ENCODE measurements at places on chromosomes 6 and 20.

GRCh38 chr20:57922706-57923105 is 212.9 kb upstream of the PMEPA1 start:
- DNase-seq: no peak

DNA sequence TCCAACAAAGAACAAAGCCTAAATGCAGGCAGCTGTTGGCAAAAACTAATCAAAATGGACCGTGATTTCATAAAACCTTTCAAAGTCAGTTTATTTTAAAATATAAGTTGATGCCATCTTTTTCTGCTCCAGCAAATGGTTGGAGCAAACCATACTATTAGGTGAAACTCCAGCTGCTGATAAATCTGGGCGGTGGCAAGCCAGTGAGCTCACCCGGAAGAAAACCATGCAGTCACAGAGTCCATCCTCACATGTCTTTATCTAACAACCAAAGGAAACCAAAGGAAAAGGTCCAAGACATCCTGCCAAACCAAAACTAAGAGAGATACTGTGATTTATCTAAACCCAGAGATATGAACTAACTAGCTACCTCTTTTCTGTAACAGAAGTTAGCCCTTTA is 72.6 kb downstream of the HIVEP2 start:
- DNase-seq: peak; percentile 87

- no peak for DNase-seq
Observed at GRCh38 chr6:132877003-132877402, 62.6 kb downstream of the RPS12 start.

DNA sequence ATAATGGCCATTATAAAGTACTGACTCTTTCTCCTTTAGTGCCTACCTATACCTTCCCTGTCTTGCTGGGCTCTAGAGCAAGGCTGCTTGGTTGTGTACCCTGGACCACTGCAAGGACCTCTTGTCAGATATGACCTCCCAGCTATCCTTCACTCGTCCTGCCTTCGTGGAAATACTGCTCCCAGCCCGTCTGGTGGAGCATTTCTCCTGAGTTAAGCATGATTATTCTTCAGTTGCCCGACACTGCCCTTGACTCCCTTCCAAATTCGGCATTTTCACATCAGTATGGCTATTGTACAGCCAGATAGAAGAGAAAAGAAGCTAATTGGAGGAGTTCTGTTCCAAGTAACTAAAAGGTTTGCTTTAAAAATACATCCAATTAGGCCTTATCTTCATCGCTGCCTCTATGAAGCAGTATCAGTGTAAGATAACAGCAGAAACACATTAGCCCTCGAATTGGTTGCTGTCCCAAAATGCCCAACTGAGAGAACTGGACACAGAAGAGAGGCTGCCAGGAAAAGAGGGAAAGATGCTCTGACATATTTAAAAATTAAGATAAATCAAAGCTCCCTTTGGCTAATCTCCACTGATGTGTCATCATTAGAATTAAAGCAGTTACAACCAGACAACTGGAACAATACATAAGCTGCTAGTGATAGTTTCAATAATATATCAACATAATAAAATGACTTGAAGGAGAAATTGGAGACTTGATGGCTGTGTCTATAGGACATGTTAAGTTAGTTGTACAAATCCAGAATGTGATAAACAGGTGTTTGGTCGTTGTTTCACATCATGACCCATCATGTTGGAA is 54.4 kb downstream of the OPRM1 start:
- no peak for DNase-seq

DNA sequence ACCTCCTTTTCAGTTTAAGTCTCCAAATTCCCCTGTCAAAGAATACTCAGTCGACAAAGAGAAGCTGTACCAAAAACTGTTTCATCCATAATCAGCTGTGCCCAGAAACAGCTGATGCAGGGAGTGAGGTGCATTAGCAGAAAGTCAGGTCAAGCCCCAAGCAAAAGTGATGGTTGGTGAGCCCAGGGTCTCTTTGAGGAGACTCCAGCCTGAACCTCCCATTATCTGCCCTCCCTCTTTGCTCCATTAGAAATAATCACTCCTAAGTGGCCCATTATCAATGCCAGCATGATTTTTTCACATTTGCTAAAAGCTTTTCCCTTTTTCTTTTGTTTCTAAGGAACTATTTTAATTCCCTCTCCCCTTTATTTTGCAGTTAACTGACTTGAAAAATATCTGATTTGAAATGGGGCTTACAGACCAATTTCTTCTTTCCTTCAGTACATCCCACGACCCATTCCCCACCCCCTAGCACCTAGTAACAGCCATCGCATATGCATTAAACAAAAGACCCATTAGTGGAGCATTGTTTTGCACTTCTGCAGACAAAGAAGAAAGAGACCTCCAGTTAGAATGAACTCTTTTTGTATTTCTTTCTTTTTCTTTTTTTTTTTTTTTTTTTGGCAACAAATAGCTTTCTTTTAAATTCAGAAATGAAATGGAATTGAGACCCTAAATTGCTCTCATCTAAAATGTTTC is 257.0 kb downstream of the GRIK2 start:
- DNase-seq: no peak

- no peak for DNase-seq
Observed at GRCh38 chr6:27568226-27568897, 95.5 kb upstream of the ZNF184 start.

DNA sequence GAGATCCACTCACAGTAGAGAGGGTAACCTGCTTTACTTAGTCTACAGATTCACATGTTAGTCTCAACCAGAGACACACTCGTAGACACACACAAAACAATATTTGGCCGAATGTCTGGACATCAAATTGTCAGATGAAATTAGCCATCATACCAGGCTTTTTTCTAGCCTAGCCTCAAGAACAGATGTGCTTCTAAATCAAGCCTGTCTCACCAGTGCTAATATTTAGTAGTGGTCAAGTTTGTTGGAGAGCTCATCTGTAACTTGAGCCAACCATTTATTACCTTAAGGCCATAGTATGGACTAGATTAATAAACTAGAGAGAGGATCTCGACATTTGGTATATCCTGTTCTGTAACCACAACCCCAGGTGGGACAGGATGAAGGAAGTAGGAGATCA is 1118.8 kb upstream of the MAP3K7 start:
- DNase-seq: no peak

DNA sequence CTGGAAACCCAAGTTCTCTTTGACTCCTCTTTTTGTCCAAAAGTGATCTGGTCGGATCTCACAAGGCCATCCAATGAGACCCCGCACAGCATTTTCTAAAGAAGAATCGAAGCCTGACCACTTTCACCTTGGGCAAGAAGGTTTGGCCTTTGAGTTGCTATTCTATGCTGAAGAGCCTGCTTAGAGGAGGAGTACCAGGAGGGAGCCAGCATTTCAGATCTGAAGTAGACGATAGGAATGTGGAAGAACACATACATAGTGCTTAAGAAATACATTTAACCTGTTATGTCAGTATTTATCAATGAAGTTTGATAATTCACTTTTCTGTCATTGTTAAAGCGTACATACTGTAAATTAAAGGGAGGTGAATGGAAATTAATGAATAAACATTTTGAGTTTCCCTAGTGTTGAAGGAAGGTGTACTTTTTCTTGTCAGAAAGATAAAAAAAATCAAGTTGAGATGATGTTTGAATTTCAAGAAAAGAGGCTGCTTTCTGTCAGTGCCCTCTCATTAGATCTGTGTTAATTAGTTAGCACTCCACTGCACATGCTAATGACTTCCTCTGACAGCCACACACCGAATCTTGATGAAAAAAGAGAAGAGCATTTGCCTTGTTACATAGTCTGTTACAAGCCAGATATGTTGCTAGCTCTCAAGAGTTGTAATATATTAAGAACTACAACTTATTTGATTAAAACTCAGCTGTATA is 10.9 kb upstream of the TDRD6 start:
- DNase-seq: no peak

- DNase-seq: no peak
Observed at GRCh38 chr6:38163186-38164130, 343.9 kb downstream of the ZFAND3 start.

GRCh38 chr6:125020385-125020784 is 58.1 kb downstream of the RNF217 start:
- DNase-seq: no peak

GRCh38 chr6:32819729-32820128 is 2.9 kb upstream of the HLA-DOB start:
- peak; percentile 94 for DNase-seq

All from kidney glomerular epithelial cell (primary cell).